ENCODE measurements at places on chromosomes 7 and 10.
A peak's percentile ranks its signal among the peaks of the same experiment; 100 is the strongest.

GRCh38 chr7:73668103-73668885 is 663 bp downstream of the VPS37D start:
- DNase-seq: no peak

GRCh38 chr10:72597897-72598296 is 28.0 kb downstream of the MICU1 start:
- DNase-seq: no peak

DNA sequence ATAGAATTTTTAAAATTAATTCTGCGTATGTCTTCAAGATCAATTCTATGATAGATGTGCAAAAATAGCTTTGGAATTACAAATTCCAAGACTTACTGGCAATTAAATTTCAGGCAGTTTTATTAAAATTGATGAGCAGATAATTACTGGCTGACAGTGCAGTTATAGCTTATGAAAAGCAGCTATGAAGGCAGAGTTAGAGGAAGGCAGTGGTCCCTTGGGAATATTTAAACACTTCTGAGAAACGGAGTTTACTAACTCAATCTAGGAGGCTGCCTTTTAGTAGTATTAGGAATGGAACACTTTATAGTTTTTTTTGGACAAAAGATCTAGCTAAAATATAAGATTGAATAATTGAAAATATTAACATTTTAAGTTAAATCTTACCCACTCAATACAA is 70.8 kb downstream of the CFTR start:
- no peak for DNase-seq

GRCh38 chr7:16989811-16990413 is 108.1 kb upstream of the AGR3 start:
- no peak for DNase-seq

- DNase-seq: no peak
These were observed 241.6 kb downstream of the SNX10 start for GRCh38 chr7:26533217-26533616.

DNA sequence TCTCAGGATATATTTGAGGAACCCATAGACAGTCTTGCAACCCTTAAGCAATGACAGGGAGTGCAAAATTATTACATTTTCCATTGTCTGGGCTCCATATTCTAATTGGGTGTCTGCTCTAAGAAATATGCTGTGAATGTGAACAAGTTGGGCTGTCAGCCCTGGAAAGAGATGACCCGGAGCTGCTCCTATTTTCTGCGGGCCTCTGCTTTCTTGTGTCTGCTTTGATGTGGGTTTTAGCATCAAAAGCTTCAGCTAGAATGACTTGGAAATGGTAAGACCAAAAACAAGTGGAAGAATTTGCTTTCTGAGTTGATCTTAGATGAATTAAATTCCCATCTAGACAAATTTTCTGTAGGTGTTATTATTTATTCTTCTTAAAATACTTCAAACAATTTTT is 343.6 kb upstream of the IGFBP3 start:
- no peak for DNase-seq

- no peak for DNase-seq
These were observed 120.3 kb downstream of the NRG3 start for GRCh38 chr10:81995254-81995653.

- DNase-seq: no peak
These were observed 182.2 kb upstream of the PRR15 start for GRCh38 chr7:29381206-29382094.

DNA sequence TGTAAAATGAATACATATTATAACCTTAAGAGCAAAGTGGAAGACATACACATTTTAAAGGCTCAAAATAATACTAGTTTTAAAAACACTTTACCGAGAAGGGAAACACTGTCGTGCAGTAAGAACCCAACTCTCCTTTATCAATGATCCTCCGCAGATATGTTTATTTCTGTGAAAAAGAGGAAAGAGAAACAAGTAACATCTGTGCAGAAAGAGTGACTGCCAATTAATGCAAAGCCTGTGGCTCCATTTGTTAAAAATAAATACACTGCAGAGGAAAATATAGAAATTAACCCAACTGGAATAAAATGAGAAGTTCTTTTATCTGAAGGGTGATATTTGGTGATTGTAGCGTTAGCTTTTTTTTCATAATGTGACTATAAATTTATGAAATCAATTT is 62.7 kb downstream of the HGF start:
- no peak for DNase-seq

DNA sequence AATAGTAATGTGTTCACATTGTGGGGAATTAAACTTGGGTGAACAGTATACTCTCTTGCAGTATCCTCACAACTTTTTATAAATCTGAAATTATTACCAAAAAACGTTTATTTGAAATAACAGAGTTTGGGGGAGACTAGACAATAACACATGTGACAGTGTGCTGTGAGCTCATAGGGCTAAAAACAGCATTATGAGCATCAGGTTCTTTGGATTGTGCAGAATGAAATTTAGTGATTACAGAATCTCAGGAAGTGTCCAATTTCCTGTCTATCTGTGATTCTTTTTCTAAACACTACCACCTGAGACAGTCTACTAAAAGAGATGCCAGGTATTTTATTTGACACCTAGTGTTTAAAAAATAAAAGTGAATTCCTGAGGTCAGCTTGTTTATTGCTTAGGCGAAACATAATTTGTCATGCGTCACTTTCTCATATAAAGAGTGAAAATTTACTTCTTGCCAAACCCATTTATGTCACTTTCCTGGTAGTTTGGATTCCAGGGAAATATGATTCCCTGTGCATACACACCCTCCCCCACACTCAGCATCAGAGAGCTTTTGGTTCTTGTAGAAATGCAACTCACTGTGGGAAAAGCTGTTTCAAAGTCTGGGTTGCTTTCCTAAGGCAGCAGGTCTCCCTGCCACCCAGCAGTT is 71.2 kb downstream of the AOAH start:
- DNase-seq: no peak

GRCh38 chr7:149884541-149884940 is 10.8 kb downstream of the ATP6V0E2 start:
- DNase-seq: no peak

DNA sequence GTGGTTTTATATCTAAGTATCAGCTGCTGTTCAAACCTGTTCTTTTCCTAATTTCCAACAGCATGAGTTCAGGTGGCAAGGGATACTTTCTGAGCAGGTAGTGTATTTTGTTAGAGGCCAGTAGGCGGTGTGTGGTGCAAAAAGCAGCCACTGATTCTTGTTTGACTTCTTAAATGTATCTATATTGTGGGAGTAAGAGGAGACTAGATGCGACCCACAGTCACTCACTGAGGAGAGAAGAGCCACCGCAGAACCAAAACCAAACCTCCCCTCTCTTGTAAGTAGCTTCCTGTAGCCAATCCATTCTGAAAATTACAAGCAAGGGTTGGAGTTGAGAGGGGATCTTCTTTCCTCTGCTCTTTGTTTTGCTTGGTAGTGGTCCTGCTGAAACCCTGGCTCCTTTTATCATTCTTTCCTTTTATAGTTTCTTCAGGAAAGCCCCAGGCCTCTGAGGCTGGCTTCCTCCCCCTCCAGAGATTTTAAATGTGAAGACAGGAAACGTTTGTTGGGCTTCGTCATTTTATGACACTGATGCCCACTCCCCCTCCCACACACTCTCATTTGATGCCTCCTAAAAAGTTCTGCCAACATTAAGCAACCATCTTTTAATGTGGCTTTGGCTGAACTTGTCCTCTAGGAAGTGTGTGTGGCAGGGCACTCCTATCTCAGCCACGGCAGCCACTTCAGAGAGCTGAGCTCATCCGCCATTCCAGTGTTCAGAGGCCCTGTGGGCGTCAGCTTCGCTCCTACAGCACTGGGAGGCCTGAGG is 566.0 kb downstream of the SUGCT start:
- DNase-seq: no peak

DNA sequence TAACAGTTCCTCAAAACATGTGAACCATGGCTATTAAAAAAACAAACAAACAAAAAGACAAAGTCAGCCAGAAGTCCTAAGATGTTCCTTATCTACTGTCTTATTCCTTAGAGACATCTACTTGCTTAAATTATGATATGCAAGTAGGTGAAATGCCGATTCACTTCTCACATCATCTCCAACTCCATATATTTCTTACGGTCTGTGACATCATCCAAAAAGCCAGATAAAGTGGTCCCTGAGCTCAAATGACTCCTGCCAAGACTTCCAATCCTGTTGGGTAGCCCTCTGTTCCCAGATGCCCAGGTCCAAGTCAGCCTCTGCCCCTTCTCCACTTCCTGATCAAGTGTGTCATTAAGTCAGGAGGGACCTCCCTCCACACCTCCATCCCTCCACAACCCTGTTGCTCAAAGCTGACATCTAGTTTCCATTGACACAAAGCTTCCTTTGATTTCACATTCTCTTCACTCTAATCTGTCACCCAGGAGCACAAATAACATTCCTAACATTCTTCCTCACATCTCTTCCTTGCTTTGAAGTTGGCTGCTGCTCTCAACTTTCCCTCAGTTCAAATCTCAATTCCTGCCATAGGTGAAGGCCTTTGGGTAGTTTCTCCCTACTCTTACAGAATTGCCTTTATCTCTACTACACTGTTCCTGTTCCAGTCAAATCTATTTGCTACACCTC is 56.1 kb upstream of the PDLIM1 start:
- no peak for DNase-seq

- DNase-seq: peak; percentile 42
These were observed 344.6 kb upstream of the SHH start for GRCh38 chr7:156156734-156157408.

GRCh38 chr7:27586825-27587224 is 75.9 kb downstream of the HIBADH start:
- no peak for DNase-seq

DNA sequence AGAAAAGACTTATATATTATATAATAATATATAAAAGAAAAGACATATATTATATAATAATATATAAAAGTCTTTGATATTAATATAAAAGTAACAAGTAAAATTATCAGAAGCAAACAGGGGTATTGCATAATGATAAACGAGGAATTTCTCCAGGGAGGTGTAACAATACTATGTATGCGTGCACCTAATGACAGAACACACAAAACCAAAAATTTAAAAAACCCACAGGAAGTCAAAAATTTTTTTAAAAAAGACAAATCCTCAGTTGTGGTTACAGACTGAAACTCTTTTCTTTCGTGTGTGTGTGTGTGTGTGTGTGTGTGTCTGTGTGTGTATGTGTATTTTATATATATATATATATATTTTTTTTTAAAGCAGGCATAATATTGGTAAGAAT is 279.2 kb upstream of the DPP6 start:
- no peak for DNase-seq

- no peak for DNase-seq
These were observed 34.8 kb downstream of the SVOPL start for GRCh38 chr7:138666385-138666784.

DNA sequence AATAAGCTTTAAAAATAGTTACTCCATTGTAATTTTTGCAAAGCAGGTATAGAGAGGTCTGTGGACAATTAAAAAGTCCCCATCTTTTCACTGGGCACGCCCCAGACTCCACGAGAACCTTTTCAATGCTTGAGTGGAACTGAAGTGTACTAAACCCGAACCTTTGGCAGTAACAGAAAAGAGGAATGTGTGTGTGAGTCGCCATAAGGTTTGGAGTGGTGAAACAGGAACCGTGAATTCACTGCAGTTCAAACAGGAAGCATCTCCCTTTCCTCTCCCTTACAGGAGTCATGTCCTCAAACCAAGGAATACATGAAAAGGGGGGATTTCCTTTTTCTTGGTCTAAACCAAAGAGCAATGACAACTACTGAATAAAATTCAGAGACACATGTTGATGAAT is 23.2 kb downstream of the NDUFB2 start:
- DNase-seq: no peak

GRCh38 chr10:48811461-48811860 is 126.8 kb downstream of the WDFY4 start:
- no peak for DNase-seq

DNA sequence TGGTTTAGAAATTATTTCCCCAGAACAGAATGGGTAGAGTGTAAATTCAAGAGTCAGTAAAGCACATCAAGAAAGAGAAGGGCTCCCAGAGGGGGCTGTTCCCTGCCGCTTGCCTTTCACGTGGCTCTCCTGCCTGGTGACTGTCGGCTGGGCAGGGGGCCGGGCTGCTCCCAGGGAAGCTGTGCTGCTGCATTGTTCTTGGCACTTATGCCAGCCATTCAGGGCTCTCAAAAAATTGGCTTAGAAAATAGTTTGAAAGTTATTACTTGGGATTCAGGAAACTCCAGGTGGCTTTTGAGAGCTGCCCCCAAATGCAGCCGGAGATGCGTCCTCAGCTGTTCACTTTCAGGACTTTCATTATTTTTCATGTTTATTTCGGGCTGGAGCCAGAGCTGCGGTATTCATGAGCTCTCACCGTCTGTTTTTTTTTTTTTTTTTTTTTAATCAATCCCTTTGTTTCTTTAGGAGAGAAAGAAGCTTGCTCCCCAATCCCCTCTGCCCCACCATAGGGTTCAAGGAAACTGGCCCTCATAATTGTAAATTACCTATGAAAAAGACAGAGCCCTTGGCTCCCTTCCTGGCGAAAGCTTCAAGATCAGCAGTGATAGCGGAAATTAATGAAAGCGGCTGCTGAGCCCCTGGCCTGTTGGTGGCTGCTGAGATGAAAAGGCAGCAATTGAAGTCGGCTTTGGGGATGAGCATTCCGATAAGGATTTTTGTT is 94.1 kb downstream of the SORCS3 start:
- peak; percentile 19 for DNase-seq

GRCh38 chr10:117568334-117568733 is 25.8 kb downstream of the EMX2 start:
- no peak for DNase-seq

- no peak for DNase-seq
These were observed 10.8 kb upstream of the XPNPEP1 start for GRCh38 chr10:109933984-109934565.

DNA sequence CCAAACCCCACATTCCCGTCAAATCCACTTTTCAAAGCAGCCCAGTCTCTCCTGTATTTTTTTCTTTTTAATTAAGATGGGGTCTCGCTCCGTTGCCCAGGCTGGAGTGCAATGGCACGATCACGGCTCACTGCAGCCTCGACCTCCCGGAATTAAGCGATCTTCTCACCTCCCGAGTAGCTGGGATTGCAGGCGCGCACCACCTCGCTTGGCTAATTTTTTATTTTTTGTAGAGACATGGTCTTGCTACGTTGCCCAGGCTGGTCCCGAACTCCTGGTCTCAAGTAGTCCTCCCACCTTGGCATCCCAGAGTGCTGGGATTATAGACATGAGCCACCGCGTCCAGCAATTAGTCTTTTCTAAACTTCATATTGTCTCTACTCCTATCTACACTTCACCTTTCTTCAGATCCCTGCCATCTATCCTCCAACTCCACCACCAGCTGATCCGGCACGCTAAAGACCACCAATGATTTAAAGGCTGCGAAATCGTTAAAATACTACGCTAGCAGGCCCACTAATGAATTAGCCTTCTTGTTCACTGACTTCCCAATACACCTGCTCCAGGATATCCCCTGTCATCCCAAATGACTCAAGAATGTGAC is 525 bp upstream of the CHUK start:
- no peak for DNase-seq

DNA sequence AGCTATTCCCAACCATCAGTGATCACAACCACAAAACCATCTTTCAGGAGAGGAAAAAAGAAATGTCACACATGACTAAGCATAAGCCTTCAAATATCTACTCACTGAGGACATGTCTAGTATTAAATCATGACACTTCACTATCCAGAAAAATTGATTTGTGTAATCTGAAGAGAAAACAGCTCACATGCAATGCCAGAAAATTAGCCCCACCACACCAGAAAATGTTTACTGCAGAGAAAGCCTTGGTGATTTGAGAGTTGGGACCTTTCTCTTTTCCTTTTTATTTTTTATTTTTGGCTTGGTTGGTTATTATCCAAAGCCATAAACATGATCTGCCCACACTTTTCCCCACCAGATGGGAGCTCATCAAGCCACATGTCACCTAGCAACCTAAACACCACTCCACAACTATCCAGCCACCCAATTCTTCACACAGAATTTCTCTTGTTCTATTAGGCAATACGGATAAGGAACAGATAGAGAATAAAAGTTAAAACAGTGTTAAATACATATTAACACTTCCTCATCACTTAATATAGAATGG is 3.1 kb downstream of the PARD3 start:
- DNase-seq: no peak
